ENCODE measurements at places on chromosomes 2 and 18.

- no peak for DNase-seq
These were observed 365.3 kb downstream of the TDRD15 start for GRCh38 chr2:21489080-21489479.

DNA sequence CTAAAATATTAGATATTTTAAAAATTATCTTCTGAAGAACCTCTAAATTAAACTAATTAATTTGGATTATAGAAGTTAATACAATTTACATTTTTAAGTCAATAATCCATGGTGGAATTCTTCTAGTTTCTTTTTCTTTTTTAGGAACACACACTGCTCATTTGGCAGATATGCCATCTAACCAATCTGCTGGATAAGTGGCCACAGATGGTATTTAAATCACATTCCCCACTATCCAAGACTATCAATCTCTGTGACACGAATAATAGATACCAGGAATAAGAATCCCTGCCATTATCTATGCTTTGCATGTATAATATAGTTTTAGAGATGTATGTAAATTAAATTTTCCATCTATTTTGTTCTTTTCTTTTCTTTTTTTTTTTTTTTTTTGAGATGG is 58.5 kb downstream of the CABYR start:
- no peak for DNase-seq

GRCh38 chr2:217937446-217937845 is 65.3 kb downstream of the TNS1 start:
- DNase-seq = no peak

GRCh38 chr2:46534589-46534988 is 55.2 kb downstream of the TMEM247 start:
- DNase-seq = no peak

DNA sequence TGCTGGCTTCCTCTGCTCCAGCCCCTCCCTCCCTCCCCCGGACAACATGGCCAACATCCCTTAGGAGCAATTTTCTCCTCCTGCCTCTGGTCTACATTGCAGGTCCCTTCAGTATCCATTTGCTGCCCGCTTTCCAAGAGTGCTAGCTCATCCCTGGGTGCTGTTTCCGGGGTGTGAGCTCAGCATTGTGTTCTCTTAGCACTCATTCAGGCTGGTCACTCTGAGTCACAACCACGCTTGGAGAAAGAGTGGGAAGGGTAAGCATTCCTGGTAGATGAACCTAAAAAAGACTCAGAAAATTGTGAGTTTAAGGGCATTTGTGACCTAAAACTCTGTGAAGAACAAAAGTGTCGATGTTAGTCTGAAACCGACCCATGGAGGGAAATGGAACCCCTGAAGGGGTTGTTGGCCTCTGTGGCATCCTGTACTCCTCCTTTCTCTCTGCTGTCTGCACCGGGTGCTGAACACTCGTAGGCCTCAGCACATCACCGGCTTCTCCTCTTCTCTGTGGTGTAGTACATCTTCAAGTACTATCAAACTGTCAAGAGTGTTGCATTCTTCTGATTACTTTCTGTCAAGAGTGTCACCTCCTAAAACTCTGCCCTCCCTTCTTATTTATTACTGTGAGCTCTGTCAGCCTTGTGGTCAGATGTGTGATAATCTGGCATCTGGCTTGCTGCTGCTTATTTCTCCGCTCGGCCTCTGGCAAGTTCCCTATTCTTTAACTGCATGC is 73.0 kb downstream of the CTNNA2 start:
- no peak for DNase-seq

GRCh38 chr2:172437419-172438341 is 10.3 kb downstream of the ITGA6 start:
- DNase-seq = no peak

DNA sequence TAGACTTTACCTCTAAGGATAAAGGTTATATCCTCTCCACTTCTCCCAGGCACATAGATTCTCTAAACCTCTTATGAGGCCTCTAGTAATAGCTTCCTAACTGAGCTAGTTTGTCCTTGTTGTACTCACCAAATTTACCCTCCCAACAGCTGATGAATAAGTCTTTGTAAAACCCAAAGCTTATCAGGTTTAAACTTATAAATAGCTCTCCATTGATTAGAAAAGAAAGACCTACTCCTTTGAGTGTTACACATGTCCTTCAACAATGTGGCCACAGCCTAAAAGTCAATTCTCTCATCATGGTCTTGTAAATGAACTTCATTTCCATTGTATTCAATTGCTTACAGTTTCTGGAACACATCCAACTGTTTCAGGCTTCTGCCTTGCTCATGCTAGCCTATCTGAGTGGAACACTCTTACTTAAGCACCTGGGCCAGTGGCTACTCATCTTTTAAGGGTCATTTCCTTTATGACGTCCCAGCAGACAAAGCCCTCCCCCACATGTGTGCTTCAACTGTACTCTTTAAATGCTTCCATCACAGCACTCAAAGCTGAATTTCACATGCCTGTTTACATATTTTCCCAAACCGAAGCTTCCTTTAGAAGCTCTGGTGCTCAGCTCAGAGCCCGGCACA is 131.6 kb downstream of the CDH2 start:
- no peak for DNase-seq

DNA sequence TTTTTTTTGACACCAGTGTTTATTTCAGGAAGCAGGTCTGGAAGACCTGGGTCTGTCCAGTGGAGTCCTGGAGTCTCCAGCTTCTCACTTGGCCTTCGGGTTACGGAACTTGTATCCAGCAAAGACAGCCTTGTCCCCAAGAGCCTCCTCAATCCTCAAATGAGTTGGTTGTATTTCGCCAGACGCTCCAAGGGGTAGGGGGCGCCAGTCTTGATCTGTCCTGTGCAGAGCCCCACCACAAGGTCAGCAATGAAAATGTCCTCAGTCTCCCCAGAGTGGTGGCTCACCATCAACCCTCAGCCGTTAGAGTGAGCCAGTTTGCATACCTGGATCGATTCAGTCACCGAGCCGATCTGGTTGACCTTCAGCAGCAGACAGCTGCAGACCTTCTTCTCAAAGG is 21.9 kb downstream of the ASXL2 start:
- no peak for DNase-seq

- no peak for DNase-seq
These were observed 4.4 kb downstream of the BCS1L start for GRCh38 chr2:218663901-218664300.

- no peak for DNase-seq
These were observed 1.1 kb downstream of the ITGAV start for GRCh38 chr2:186590759-186591505.

- no peak for DNase-seq
These were observed 100.9 kb downstream of the AQP4 start for GRCh38 chr18:26764586-26764985.

GRCh38 chr2:173347305-173348168 is 7.1 kb upstream of the CDCA7 start:
- DNase-seq = no peak

DNA sequence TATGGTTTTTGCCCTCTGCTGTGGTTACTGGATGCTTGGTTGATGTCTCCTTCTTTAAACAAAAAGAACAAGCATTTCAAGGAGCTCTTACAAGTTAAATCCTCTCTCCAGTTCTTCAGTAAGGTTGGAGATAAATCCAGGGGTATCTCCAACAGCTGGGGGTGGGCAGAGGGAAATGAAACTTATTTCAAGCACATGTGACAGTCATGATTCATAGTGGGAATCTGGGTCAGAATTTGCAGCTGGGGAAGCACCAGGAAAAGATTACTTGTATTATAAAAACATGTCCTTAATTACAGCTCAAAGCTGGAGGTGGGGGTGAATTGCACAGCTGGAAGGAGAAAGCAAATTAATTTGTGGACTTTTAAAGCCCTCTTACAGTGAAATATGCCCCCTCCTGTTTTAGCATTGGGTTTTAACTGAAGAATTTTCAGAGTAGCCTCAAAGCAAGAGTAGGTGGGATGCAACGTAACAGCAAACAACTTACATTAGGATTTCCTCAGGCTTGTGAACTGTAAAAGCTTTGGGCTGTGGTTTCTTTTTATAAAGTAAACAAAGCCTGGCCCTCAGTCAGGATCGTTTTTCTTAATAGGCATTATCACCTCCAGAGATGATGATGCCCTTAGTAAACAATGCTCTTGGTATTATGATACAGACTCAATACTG is 596.4 kb downstream of the NYAP2 start:
- DNase-seq = no peak

DNA sequence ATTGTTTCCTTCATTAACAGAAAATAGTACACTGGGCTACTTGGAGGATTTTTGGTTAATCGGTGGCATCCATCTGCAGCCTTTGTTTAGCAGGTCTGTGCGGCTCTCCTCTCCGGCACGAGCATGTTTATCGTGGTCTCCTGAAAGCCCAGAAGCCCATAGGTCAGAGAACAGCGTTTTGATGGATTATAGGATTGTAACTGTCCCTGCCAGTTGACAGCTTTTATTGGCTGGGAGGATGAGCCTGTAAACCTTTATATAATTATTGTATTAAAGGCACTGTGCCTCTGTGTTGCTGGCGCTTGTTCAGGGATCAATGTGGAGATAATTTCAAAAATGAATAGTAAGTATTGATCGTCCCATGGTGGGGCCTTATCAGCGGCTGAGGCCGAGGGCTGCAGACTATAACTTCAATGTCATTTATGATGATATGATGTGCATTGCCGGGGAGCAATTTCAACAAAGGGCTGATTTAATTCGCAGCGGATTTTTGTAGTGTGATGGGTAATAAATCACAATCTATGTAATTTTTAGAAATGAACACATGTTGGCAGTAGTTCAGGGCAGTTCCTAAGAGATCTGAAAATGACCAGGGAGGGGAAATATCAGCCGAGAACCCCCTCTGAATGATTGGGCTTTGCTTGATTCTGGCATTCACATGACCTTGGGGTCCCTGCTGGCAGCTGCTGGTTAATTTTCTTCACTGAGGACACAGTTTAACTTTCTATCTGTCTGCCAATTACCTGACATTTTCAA is 736.1 kb downstream of the GALR1 start:
- DNase-seq = no peak

- no peak for DNase-seq
These were observed 597.5 kb upstream of the NRXN1 start for GRCh38 chr2:51629406-51629805.

DNA sequence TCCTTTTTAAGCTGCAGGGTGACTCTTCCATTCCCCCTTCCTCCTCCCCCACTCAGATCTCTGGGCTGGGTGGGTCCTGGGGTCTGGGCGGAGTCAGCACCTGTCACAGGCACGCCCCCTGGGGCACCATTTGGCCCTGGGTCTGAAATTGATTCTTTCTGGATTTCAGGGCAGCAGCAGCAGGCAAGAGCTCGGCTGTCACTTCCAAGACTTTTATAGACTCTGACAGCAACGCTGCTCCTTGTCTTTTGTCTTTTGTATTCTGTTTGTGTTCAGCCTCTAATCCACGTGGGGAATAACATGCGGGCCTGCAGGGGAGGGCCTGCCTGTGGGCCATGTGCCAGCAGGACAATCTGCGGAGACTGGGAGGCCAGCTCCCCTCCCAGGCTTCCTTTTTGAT is 3.9 kb downstream of the BOD1L2 start:
- no peak for DNase-seq

DNA sequence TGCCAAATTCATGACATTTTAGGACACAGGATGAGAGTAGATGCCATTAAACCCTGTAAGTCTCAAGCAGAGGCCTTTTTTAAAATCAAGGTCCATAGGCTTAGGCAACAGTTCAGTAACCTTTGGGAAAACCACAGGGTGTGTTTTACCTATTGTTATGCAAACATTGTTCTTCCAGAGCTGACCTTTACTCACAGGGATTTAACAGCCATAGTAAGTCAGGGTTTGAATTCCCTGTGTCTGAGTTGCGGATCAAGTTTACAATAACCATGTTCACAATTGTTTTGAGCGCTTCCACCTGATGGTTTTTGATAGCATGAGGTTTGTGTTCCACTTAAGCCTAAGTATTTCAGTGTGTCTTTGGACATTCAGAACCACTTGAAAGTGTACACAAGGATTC is 160.1 kb upstream of the BOD1L2 start:
- DNase-seq = no peak

DNA sequence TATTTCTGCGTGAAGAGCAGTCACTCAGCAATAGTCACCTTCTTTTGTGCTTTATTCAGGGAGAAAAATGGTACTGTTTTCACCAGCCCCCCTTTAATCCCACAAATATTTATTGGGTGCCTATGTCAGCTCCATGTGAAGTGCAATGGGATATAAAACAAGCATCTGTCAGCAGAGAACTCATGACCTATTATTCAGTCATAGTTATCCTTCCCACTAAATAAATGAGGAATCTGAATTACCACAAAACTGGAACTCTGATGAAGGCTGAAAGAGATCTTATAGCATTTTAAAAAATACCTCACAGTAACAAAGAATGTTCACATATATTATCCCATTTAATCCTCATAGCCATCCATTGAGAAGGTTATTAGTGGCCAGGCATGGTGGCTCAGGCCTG is 45.8 kb downstream of the DHX57 start:
- DNase-seq = no peak

- no peak for DNase-seq
These were observed 7.4 kb upstream of the ANKRD62 start for GRCh38 chr18:12086249-12086648.

DNA sequence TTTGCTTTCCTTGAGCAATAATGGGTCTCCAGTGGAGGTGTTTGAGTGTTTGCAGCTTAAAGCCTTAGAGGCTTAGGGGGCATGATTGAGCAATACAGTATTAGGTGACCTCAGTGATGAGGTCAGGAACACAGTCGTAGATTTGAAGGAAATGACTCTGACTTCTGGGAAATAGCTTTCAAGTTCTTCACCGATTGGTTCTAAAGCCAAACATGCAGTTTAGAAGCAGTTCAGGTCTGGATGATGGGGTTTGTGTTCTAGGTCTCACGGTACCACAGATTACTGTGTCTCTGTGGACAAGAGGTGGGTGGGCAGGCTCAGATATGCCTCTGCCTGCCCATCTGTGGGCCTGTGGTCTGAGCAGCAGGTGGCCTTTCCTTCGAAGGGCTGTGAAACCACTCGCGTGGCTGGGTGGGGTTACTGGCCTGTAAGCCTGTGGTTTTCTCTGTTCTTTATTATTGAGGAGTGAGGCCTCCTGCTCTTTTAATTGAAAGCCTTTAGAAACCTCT is 7.8 kb downstream of the MTHFD2 start:
- no peak for DNase-seq

- no peak for DNase-seq
These were observed 5.2 kb downstream of the RTTN start for GRCh38 chr18:70200286-70200685.

DNA sequence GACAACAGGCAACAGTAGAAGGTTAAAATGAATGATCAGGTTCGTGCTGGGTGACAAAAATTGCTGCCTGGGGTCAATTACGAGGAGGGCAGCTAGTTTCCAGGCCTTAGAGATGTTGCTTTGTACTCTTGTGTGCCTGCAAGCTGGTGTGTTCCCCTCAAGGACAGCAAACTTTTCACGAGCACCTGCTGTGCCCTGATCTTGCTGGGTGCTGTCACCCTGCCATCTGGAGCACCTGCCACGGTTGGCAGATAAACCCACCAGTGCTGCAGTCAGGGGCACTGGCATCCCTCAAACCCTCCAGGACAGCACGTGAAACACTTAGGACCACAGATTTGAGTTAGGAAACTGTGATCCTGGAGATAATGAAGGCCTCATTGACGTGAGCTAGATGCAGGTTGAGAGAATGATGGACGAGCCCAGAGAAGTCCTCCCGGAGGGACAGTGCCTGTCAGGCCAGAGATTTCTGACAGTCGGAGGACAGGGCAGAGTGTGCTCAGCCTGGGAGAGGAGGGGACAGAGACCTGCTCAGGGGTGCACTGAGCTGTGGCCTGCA is 104.3 kb upstream of the RAB12 start:
- DNase-seq = no peak

- no peak for DNase-seq
These were observed 111.6 kb downstream of the SLC4A3 start for GRCh38 chr2:219739066-219739465.

Measured in stimulated activated CD4-positive, alpha-beta T cell treated with anti-CD3 and anti-CD28 coated beads, TNF-alpha, amount 100 ng/mL, for 1 hour (primary cell).